ENCODE measurements at places on chromosomes 16 and 17.

- DNase-seq: no peak
Observed at GRCh38 chr17:57720386-57721035, 24.6 kb downstream of the CCDC182 start.

DNA sequence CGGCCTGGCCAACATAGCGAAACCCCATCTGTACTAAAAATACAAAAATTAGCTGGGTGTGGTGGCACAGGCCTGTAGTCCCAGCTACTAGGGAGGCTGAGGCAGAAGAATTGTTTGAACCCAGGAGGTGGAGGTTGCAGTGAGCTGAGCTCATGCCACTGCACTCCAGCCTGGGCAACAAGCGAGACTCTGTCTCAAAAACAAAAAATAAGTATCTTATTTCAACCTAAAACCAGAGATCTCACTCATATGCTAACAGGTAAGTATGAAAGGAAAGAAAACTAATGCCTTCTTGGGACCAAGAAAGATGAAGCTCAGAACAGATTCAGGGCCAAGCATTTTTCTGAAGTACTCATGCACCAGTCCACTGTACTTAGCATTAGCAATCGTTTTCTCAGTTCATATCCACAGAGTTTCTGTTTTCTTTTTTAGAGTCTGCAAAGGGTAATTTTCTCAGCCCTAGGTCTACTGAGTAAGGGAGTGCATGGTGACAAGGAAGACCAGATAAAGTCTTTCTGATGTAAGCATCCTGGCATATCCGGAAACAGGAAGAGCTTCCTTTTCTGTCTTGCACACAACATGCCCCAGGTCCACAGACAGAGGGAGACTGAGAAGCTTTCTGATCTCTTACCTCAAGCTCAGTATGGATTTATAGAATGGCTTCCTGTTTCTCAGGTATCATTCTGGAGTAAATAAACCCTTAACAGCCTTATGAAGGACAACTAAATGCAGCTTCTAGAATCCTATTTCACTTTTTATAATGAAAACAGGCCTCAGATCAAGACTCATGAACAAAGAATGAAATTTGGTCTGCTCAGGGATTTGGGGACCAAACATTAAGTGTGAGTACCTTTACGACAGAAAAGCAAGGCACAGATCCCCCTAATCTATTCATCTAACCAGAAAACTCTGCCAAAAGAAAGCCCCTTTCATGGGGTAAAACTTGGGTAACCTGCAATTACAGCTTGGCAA lies 38.7 kb upstream of the FOXJ1 start:
- DNase-seq: no peak

DNA sequence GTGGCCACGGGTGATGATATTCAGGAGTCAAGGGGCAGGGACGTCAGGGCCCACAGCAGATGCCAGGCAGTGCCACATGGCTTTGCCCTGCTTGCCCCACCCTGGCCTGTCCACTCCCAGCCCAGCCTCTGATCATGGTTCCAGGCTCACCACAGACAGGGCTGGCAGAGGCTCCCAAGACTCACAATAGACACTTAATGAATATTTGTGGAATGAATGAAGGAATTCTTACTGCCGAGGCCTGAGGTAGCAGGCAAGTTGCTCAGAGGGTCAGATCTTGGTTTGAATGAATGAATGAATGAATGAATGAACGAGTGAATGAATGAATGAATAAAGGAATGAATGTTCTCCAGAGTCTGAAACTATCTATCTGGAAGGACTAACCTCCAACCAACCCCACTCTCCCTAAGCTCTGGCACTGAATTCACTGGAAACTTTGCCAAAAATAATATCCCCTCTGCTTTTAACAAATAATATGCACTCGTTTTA lies 60.9 kb downstream of the RAI1 start:
- DNase-seq: no peak

DNA sequence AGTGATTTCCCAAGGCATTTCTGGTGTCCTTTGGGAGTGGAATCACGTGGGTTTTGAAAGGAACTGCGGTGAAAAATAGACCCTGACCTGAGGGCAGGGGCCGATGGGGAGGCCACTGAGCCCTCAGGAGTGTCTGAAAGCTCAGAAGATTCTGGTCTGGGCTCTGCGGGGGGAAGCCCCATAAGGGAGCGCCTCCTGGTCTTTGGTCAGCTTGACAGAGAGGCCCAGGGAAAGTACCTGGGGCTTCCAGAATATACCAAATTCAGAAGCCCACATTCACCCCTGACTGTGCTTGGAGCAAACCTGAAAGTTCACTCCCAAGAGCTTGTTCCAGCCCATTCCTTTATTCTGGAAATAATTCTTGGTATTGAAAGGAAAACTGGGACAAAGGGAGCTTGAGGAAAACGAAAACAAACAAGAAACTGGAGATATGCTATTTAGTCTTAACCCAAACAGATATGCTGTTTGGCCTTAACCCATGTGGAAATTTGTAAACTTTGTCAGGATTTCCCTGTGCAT lies 23.2 kb upstream of the NAGLU start:
- DNase-seq: no peak

DNA sequence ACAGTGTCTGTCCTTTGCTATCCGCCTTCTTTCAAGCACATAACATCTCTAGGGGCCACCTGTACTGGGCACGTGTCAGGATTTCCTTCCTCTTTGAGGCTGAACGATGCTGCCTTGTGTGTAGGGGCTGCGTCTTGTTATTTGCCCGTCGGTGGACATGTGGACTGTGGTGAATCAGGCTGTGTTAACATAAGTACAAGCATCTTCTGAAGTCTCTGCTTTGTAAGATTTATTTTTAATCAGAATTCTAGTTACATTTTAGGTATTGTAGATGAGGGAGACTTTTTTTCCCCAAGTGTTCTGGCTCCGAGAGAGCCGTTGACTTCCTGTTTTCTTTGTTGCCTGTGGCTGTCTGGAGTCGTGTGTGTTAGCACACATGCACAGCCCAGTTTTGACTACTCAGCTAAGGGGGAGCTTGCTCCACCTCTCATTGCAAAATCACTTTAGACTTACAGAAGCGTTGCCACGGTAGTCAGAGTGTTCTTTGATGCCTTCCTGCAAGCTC lies 26.1 kb downstream of the SPG7 start:
- no peak for DNase-seq

- no peak for DNase-seq
Observed at GRCh38 chr17:17508019-17508535, 11.9 kb upstream of the RASD1 start.

DNA sequence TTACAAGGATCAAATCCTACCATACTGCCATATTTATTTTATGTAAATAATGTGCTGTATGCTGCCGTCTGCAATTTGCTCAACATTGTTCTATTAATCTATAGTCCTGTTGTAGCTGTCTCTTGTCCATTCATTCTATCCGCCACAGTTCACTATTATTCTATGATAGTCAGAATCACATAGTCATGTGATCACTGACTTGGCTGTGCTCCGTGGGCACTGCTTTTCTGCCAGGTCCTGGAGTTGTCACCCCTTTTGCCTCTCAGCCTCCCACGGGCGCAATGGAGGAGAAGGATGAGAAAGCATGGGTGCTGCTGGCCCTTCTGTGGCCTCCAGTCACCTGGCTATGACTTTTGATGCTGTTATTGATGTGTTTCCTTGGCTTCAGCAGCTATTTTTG lies 37.3 kb upstream of the ANKFY1 start:
- no peak for DNase-seq

GRCh38 chr17:1110862-1111598 lies 68.8 kb downstream of the ABR start:
- DNase-seq: no peak

- DNase-seq: no peak
Observed at GRCh38 chr17:69735285-69735684, 320.8 kb downstream of the MAP2K6 start.

DNA sequence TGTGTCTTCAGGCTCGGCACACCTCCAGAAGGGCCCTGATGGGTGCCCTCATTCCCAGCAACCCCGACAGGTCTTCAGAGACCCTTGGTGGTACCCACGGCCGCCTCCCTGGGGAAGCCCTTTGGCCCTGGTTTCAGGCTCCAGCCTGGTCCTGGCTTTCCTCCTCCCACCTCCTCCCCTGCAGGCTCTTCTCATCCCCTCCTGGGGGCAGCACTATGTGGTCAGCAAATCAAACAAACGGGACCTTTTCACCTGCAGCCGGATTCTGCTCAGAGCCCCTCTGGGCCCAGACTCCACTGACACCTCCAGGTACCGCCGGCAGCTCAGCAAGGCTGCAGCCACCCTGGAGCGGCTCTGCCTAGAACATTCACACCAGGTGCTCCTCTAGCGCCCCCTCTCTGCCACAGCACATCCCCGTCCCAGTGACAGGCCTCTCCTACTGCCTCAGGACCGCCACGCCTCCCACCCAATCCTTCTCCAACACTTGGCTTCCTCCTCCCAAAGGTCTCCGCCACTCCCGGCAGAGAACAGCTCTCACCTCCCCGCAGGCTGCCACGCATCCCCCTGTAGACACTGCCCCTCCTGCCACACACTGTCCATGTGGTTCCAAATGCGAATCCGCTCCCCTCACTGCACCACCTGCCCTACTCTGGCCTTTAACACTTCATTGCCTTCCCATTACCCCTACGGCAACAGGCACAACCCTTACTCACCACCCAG lies 12.0 kb downstream of the CORO7 start:
- peak; percentile 33 for DNase-seq

- no peak for DNase-seq
Observed at GRCh38 chr16:58506241-58507194, 6.6 kb downstream of the NDRG4 start.

DNA sequence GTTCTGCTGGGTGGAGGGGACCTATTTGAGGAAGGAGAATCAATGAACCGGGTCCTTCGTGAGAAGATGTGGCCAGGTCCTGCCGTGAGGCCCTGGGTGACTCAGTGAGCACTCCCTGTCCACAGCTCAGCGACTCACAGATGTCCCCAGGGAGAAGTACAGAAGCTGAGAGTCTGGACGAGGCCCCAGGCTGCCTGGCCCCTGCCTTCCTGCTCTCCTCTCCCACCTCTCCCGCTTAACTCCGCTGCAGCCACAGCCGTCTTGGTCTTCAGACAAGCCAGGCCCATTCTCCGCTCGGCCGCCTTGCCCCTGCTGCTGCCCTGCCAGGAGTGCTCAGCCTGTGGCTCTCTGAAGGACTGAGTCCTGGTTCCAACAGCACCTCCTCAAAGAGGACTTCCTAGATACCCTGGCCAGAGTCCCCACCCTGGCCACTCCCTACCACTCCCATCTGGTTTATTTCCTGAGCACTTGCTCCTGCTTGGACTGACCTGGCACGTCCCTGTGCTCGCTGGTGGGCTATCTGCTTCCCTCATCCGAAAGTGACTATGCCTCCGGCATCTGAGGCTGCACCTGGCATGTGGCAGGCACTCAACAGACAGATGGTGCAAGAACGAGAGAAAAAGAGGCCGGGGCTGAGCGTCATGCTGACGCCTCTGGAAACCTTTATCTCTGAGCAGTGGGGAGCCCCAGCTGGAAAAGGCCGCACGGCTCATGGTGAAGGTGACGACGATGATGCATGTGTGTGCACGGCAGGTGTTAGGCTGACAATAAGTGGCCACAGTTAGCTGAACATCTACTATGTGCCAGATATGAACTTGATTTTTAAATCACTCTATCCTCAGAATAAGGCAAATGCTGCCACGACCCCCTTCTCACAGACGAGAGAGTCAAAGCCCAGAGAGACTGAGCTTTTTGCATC lies 9.2 kb upstream of the TNFRSF13B start:
- DNase-seq: no peak

- DNase-seq: no peak
Observed at GRCh38 chr17:48799069-48799723, 17.8 kb downstream of the TTLL6 start.

- no peak for DNase-seq
Observed at GRCh38 chr17:8108972-8109660, 9.2 kb downstream of the ALOXE3 start.

DNA sequence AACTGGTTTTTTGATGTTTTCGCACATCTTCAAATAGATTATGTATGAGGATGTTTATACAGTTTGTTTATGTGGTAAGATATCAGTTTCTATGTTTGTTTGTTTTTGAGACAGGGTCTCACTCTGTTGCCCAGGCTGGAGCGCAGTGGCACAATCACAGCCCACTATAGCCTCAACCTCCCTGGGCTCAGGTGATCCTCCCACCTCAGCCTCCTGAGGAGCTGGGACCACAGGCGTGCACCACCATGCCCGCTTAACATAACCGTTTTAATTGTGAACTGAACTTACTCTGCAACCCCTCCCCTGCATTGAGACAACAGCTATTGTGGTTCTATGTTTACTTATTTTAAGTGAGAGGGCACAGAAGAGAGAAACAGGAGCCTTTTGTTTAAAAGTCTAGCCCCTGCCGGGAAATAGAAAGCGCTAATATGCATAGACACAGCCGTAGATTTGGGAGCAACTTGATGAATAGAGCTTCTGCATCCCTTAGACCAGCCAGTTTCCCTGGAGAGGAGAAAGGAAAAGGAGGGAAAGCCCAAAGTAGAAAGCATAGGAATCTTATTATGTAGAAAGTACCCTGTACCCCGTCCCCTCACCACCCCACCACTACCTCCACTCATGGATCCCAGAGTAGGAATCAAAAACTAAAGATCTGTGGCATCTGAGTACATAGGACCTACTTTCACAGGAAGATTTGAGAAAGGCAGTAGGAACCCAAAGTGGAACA lies 19.6 kb upstream of the APPBP2 start:
- no peak for DNase-seq

- DNase-seq: no peak
Observed at GRCh38 chr17:32503251-32504165, 16.7 kb downstream of the CDK5R1 start.

GRCh38 chr17:80395402-80396151 lies 19.4 kb upstream of the ENDOV start:
- DNase-seq: no peak

DNA sequence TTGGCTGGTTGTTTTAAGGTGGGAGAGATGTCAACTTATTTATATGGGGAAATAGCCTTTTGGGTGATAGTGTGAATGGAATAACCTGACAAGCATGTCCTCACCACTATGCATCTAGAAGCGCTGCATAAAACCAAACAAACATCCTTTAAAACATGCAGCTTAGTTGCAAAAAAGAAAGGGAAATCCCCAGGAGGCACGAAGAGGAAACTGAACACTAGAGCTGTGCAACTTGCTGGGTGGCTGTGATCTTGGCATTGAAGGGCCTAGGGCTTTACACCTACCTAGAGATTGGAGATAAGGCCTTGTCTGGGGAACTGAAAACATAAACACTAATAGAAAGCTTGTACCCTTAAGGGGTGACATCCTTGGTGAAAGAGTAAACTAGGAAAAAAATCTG lies 7.3 kb downstream of the C16orf54 start:
- no peak for DNase-seq

- no peak for DNase-seq
Observed at GRCh38 chr16:71775949-71776348, 32.7 kb downstream of the AP1G1 start.

- peak; percentile 38 for DNase-seq
Observed at GRCh38 chr17:68290268-68290954, 516 bp downstream of the SLC16A6 start.

GRCh38 chr16:12829096-12829888 lies 25.6 kb upstream of the CPPED1 start:
- no peak for DNase-seq

- DNase-seq: no peak
Observed at GRCh38 chr17:58507123-58507634, 7.3 kb downstream of the MTMR4 start.
